Heart left ventricle (tissue), 16 donors: ENCODE measurements at places on chromosomes 1 and 21. TPM values are rescaled to one million over a fixed set of nuclear protein-coding genes. Genes with fewer than 3 reads are reported as not detected.

DNA sequence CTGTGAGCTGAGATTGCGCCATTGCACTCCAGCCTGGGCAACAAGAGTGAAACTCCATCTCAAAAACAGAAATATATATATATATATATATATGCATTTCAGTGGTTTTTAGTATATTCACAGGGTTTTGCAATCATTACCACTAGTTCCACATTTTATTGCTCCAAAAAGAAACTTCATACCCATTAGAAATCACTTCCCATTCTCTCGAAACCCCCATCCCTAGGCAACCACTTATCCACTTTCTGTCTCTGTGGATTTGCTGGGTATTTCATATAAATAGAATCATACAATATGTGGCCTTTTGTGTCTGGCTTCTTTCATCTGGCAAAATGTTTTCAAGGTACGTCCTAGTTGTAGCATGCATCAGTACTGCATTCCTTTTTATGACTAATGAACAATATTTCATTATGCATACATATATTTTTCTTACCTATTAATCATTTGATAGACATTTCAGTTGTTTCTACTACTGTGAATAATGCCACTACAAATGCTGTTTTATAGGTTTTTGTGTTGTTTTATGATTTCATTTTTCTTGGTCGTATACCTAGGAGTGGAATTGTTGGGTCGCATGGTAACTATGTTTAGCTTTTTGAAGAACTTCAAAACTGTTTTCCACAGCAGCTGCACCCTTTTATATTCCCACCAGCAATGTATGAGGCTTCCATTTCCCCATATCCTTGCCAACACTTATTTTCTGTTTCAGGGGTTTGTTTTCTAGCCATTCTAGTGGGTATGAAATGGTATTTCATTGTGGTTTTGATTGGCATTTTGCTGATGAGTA, 95.9 kb downstream of the PHTF1 start:
- no peak for DNase-seq

DNA sequence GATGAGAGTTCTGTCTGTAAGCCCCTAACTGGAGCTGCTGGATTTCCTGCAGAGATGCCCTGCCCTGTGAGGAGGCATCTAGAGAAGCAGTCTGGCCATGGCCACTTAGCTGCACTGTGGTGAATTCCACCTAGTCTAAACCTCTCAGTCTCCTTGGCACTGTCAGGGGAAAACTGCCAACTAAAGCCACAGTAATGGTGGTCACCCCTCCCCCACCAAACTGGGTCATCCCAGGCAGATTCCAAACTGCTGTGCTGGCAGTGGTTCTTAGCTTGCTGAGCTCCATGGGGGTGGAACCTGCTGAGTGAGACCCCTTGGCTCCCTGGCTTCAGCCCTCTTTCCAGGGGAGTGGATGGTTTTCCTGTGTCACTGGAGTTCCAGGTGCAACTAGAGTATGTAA, 740.6 kb downstream of the RWDD3 start:
- no peak for DNase-seq

GRCh38 chr1:226371027-226371694, 36.7 kb downstream of the PARP1 start:
- no peak for DNase-seq

- no peak for DNase-seq
Observed at GRCh38 chr21:17003763-17004373, 509.0 kb upstream of the CXADR start.

- no peak for DNase-seq
Observed at GRCh38 chr1:166086113-166086883, 80.5 kb downstream of the FAM78B start.

DNA sequence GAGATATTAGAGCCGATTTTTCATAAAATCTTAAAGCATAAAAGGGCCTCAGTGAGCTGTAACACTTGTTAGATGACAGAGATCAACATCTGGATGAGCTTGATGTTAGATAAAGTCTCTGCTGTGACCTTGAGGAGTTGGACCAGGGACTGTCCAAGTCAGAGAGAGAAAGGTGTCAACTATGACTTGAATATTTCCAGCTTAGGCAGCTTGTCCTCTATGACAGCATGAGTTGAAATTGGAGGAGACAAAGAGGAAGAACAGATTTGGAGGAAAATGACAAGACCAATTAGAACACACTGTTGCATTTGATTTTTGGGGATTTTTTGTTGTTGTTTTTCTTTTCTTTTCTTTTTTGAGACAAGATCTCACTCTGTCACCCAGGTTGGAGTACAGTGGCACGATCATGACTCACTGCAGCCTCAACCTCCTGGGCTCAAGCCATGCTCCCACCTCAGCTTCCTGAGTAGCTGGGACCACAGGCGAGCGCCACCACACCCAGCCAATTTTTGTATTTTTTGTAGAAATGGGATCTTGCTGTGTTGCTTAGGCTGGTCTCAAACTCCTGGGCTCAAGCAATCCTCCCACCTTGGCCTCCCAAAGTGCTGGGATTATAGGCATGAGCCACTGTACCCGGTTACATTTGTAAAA, 35.3 kb upstream of the CLIC4 start:
- DNase-seq: no peak

The PLA2G4A gene
- total RNA-seq: 1.2 TPM
